ENCODE measurements at places on chromosomes 7 and 10. TPM values are rescaled to one million over a fixed set of nuclear protein-coding genes. Genes with fewer than 3 reads are reported as not detected.

- DNase-seq: no peak
Measured at GRCh38 chr7:32142649-32143048, 72.4 kb upstream of the PDE1C start.

DNA sequence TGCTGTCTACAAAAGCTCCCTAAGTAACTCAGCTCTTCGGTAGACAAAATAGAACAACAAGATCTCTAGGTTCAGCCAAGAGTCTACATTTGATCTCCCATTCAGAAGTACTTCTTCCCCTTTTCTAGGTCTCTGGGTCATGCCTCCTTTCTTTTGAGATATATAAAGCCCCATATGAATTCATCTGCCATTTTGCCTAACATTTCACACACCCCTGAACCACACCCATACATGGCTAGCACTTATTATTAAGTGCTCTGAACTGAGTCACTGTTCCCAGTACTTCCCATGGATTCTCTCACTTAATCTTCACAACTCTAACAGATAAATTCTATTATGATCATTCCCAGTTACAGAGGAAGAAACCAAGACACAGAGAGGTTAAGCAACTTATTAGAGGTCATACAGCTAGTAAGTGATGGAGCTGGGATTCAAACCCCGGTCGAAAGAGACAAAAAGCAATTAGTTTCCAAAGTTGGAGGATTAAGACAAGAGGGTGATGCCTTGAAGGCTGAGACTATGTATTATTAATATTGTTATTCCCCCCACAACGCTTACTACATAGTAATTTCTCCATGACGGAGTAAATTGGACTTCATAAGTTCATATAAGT is 17.3 kb downstream of the MYOF start:
- DNase-seq: no peak

- DNase-seq: no peak
Measured at GRCh38 chr10:2978111-2978510, 89.2 kb upstream of the PFKP start.

DNA sequence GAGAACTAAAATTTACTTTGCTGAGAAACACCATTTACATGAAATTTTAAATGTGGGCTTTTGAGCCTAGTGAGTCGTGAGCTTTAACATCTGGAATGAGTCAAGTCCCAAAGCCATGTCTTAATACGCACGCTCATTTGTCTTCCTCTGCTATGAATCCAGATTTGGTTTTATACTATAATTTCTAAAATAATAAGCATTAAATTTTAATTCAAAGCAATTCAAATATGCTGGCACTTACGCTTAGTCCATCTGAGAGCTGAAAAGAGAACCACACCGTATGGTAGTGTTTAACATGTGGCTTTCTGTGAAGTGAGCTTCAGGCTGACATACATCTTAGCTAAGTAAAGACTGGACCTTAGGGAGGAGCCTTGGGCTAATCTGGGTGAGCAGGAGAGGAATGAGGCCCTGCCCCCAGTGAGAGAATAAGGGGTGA is 52.2 kb downstream of the CUBN start:
- no peak for DNase-seq

DNA sequence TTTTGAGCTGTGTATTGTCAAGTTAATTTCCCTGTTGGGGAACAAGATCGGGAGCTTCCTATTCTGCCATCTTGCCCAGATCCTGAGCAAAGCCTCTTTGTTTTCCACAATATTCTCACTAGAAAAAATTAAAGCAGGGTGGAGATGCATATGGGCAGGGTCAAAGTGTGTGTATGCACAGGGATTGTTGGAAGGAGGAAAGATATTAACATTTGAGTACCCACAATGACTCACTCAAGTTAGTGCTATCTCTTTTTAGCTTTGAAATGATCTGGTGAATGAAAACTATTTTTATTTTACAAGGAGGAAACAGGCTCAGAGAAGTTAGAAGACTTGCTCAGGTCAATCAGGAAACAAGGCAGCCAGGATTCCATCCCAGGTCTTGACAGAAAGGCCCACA is 6.7 kb upstream of the BTBD16 start:
- no peak for DNase-seq

DNA sequence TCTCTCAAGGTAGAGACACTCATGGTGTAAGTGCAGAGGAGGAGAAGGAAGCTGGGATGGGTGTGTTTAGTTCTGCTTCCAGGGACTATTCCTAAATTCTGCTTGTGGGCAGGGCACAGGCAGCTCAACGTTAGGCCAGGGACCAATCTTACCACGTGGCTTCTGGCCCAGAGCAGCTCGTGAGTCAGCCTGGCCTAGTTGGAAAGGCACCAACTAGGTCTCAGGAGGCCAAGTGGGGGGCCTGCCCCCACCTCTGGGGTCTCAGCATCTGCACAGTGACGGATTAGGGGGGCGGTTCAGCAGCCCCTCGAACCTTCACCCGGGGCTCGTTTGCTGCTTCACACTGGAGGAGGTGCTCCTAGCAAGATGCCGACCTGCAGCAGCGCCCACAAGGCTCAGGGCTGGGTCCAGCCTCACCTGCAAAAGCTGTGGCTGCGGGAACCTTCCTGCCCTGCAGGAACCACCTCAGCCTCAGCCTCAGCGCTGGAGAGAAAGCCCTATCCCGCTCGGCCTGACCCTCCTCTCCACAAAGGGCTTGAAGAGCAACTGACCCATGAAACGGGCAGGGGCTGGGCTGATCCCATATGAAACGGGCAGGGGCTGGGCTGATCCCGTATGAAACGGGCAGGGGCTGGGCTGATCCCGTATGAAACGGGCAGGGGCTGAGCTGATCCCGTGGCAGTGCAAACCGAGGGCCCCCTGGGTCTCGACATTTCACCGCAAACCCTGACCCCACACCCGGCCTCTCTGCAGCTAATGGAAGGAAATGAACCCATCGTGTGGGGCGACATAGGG is 447.4 kb downstream of the DNAJB6 start:
- no peak for DNase-seq

DNA sequence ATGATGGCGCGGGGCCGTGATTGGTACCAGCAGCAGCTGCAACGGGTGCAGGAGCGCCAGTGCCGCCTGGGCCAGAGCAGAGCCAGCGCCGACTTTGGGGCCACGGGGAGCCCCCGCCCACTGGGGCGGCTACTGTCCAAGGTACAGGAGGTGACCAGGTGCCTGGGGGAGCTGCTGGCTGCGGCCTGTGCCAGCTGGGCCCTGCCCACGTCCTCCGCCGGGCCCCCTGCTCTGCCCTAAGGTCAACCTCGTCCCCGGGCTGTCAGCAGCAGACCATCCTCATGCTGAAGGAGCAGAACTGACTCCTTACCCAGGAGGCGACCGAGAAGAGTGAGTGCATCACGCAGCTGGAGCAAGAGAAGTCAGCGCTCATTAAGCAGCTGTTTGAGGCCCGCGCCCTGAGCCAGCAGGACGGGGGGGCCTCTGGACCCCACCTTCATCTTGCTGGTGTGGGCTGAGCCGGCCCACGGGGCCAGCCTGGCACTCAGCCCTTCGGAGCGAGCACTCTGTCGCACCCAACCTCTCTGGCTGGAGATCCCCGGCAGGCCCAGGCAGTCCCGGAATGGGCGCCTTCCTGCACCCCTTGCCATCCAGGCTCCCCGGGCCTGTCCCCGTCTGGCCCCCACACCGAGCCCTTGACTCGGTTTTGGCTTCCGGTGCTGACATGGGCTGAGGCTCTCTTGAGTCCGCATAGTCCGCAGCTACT is 24.6 kb upstream of the ZNF716 start:
- DNase-seq: no peak

DNA sequence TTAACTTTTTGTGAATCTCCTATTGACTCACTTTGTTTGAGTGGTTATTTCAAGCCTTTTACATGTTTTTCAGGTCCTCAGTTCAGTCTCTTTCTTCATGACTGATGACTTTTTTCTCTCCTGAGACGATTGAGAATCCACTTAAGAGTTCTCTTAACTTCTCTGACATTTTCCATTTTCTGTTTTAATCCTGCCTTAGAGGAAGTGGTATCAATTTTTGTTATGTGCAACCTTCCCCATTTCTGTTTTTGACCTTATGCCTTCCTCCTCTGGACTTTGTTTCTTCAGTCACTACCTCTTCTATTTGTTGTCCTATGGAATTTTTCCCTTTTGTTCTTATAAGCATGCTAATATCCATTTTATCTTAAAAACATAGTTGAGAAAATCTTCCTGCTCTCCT is 2.4 kb downstream of the PSMC2 start:
- DNase-seq: no peak

GRCh38 chr7:158837790-158838637 is 8.7 kb upstream of the ESYT2 start:
- DNase-seq: no peak

DNA sequence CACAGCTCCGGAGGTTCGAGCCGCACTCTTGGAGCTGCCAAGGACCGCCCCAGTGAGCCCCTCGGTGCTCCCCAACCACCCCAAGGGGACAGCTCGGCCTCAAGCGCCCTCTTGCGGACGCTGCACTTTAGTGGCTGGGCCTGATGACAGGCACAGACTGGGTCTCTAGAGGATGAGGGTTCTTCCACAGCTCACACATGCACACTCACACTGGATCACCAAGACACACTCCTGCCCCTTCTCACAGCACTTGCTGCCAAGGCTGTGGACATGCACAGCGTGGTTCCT is 2.1 kb downstream of the RET start:
- DNase-seq: no peak

DNA sequence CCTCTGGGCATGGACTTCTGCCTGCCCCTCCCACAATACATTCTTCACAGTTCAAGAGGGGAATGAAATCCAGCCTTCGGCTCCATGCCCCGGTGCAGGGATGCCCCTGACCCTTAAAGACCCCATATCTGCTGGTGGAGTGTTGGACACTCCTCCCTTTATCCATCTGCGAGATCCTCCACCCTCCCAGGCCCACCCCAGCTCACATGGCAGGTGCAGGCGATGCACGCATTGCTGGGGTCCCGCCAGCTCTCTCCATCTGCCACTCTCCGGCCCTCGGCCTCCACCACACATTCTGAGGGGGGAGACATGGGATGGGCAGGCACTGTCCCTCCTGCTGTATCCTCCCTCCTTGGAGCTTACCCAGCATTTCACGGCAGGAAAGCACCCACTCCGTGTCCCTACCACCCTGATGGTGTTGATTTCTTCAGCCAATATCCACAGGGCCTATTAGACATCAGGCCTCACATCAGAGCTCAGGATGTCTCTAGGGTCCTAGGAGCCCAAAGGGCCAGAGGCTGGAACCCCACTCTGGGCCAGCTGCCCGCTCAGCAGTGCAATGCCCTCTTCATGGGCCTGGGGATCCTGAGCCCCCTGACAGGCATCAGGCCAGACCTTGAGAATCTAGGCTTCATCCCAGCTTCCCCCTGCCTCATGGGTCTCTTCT is 18.3 kb downstream of the ATP6V1F start:
- DNase-seq: no peak

GRCh38 chr10:31836569-31837406 is 91.8 kb downstream of the ARHGAP12 start:
- DNase-seq: no peak

DNA sequence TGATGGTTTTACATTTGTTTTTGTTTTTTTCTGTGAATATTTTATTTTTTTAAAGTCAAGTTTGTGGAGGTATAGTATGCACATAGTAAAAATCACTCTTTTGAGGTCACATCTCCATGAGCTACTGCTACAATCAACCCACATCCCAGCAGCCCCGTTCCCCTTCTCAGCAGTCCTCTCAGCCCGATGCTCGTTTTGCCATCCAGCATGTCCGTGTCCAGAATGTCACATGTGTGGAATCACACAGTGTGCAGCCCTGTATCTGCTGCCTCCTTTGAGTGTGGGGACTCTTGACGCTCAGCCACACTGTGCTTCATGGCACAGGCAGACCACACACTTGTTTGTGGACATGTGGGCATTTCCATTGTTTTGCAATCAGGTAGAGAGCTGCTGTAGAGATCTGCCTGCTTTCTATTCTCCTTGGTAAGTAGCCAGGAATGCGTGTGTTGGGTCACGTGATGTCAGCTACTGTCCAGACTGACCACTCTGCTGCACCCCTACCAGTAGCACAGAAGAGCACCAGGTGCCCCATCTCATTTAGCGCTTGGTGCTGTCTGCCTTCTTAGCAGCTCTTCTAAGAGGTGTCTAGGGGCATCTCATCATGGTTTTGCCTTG is 71.6 kb upstream of the CAMK2B start:
- DNase-seq: no peak

GRCh38 chr10:121106611-121107010 is 255.4 kb downstream of the WDR11 start:
- DNase-seq: no peak

- no peak for DNase-seq
Measured at GRCh38 chr10:5976512-5977470, 552 bp downstream of the IL15RA start.

GRCh38 chr7:51606601-51607154 is 290.1 kb upstream of the COBL start:
- no peak for DNase-seq

The UTF1 gene
- total RNA-seq: not detected

The BTAF1 gene
- total RNA-seq: 51.2 TPM

The NOC3L gene
- total RNA-seq: 26.2 TPM

The SFRP4 gene
- 27.2 TPM for total RNA-seq

The KCP gene
- total RNA-seq: 0.88 TPM

The OPN1SW gene
- total RNA-seq: not detected

The MYO3A gene
- total RNA-seq: not detected

The MPP7 gene
- 20.3 TPM for total RNA-seq

The MAT1A gene
- total RNA-seq: 0.29 TPM

The CCL24 gene
- 1.3 TPM for total RNA-seq

The CUBN gene
- 5.7 TPM for total RNA-seq

The SEMA3E gene
- total RNA-seq: 4.3 TPM

Data from breast epithelium (tissue), 4 donors.